HT-29 (cell line): ENCODE measurements at places on chromosomes 16 and 17. TPM values are rescaled to one million over a fixed set of nuclear protein-coding genes. Genes with fewer than 3 reads are reported as not detected.

Gene SAMD14
- 1.9 and 3.4 TPM in 2 replicates for total RNA-seq

Gene KRT33A
- total RNA-seq, result not detected in 2 replicates

Gene EPN3
- 25.6 and 25.8 TPM in 2 replicates for total RNA-seq

Gene OTOP2
- total RNA-seq, result not detected in 2 replicates

Gene MIEN1
- 118 and 121 TPM in 2 replicates for total RNA-seq

Gene TMEM114
- total RNA-seq, result not detected in 2 replicates

Gene RNU2-1
- not detected in 2 replicates for total RNA-seq

Gene STAT5A
- total RNA-seq, result 11.3 and 11.7 TPM in 2 replicates

Gene ABCA9
- total RNA-seq, result not detected in 2 replicates

Gene CCL2
- not detected in 2 replicates for total RNA-seq

Gene GAS2L2
- 0.52 and 0.56 TPM in 2 replicates for total RNA-seq
